Stimulated activated naive CD8-positive, alpha-beta T cell treated with anti-CD3 and anti-CD28 coated beads, Interleukin-15, Interleukin-2, amounts not matched to agents 100 U/mL and 50 U/mL, for 24 hours (primary cell): ENCODE measurements at places on chromosomes 6 and 20.

GRCh38 chr6:39224011-39224410 lies 5.3 kb downstream of the KCNK5 start:
- no peak for DNase-seq

DNA sequence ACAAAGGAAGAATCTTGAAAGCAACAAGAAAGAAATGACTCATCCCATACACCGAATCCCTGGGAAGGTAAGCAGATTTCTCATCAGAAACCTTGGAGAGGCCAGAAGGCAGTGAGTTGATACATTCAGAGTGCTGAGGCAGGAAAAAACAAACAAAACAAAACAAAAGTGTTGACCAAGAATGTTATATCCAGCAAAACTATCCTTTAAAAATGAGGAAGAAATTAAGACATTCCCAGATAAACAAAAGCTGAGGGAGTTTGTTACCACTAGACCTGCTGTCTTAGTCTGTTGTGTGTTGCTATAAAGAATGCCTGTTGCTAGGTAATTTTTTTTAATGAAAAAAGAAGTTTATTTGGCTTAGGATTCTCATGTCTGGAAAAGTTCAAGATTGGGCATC lies 33.7 kb upstream of the PPP1R3G start:
- no peak for DNase-seq

DNA sequence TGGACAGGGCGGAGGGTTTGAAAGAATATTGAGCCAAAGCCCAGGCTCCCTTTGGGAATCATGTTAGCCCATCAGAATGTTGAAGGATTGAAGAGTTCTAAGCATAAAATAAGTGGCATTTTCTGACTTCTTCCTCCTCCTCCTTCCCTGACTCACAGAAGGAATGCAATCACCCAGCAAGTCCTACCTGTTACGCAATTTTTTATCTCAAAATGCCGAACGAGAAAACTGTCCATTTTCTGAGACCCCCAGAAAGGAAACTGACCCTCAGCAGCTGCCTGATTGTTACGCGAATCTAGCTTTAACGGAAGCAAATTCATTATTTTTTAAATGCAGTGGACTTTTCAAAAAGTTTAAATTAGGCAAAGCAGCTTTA lies 4.7 kb upstream of the DNAJC5 start:
- no peak for DNase-seq

- no peak for DNase-seq
Measured at GRCh38 chr6:113591896-113592827, 265.0 kb upstream of the MARCKS start.

DNA sequence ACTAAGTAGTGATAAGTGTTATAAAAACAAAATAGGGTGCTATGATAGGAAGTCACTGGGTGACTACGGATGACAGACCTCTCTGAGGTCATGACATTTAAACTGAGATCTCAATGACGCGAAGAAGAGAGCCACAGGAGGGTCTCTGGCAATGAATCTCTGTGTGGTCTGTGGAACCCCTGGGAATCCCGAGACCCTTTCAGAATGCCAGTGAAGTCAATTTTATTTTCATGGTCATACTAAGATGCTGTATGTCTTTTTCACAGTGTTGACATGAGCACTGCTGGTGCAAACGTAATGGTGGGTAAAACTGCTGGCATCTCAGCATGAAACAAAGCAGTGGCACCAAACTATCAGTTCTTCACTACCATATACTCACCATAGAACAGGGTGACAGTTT lies 155.0 kb downstream of the GJA10 start:
- peak; percentile 38 for DNase-seq

GRCh38 chr6:145904391-145904790 lies 59.8 kb downstream of the SHPRH start:
- DNase-seq, result no peak

- DNase-seq, result no peak
Measured at GRCh38 chr6:134584847-134585516, 267.1 kb upstream of the SGK1 start.
